T-helper 9 cell (primary cell): ENCODE measurements at places on chromosomes 16 and 17.

DNA sequence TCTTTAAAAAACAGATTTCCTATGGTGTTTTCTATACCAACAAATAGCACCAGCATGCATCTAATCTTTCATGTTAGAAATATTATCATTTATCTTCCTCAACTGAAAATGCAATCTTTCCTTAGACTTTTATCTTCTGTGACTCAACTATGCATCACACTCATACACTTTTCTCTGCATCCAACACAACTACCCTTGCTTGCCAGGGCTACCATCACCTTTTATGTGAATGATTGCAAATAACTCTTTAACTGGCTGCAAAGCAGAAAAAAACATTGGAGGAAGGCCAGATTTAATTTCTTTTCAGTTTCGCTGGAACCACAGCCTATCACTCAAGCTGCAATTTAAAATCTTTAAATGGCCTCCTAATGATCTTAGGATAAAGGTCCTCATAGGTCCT is 212.9 kb downstream of the CDH8 start:
- no peak for DNase-seq

- DNase-seq = no peak
These were observed 4.3 kb upstream of the MYH3 start for GRCh38 chr17:10661437-10661836.

- peak; percentile 73 for DNase-seq
These were observed 1.7 kb downstream of the HS3ST3B1 start for GRCh38 chr17:14302431-14303099.

GRCh38 chr17:12911239-12911638 is 106.6 kb downstream of the ELAC2 start:
- DNase-seq = no peak

GRCh38 chr17:78208486-78208885 is 5.6 kb upstream of the BIRC5 start:
- DNase-seq = no peak

DNA sequence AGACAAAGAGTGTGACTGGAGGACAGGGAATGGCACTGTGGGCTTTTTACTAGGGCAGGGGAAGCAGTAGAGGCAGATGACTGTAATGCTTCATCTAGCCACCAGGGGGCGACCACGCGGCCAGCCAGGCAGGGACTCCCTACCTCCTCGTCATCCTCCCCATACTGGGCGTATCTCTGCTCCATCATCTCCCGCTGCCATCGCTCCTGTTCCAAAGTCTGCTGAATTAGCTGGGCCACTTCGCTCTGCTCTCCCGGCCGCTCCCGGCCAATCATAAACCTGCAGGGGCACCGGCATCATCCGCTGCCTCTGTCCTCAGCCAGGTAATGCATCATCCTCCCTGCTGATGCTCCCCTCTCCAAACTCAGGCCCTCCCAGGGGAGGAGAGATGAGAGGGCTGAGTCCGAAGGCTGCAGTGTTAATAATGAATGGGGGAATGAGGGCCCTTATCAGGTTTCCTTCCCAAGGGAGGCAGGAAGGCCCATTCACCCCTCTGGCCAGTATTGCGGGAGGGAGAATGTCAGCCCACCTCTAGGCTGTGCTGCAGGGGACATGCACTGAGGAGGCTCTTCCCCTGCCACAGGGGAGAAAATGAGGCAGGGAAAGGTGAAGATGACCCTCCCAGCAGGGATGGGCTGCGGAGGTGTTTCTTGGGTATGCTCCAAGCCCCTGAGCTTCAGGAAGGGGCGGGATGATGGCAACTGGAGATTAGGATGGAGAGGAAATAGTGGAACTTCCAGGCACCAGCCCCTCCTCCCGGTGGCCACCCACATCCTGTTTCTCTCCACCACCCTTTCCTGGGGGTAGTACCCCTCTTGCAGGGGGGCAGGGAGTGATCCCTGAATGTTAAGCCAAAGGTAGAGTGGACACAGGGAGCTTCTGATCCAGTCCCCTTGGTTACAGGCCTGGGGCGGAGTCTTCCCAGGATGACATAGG is 10.3 kb upstream of the SAMD14 start:
- peak; percentile 79 for DNase-seq

GRCh38 chr17:32527146-32527545 is 40.4 kb downstream of the CDK5R1 start:
- no peak for DNase-seq

- DNase-seq = no peak
These were observed 699 bp upstream of the PVALEF start for GRCh38 chr17:81164371-81165245.

- DNase-seq = no peak
These were observed 20.5 kb downstream of the CDIP1 start for GRCh38 chr16:4517812-4518680.

DNA sequence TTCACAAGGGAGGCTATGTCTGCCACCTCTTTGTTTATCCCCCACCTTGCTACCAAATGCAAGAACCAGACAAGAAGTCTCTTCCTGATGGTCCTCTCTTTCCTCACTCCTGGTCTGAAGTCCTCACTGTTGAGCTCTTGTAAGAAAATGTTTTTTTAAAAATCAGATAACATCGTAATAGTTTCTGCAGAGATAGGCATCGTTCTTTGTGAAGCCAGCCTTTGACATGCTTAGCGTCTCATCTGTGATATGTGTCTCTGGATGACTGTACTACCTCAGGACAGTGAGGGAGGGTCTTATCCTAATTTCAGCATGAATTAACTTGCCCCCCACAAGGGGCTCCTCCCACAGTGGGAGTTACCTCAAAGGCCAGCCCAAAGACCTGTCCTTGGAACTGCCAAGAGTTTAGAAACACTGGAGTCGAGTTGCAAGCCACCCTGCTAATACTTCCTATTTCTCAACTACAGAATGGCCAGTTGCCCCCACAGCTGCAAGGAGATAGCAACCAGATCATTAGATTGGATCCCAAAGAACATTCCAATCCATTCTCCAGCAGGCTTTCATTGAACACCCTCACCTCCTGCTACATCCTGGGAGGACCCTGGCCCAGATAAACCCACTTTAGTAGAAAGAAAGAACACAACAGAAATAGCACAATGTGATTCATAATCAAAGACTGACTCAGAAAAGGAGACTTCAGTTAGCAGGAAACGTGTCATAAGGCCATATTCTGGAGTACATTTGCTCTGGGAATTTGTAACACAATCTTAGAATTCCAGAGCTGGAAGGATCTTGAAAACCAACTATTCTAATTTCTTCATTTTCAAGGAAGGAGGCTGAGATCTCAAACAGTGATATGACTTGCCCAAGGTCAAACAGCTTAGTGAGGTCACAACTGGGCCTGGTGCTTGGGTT is 151.0 kb downstream of the IRX3 start:
- no peak for DNase-seq

DNA sequence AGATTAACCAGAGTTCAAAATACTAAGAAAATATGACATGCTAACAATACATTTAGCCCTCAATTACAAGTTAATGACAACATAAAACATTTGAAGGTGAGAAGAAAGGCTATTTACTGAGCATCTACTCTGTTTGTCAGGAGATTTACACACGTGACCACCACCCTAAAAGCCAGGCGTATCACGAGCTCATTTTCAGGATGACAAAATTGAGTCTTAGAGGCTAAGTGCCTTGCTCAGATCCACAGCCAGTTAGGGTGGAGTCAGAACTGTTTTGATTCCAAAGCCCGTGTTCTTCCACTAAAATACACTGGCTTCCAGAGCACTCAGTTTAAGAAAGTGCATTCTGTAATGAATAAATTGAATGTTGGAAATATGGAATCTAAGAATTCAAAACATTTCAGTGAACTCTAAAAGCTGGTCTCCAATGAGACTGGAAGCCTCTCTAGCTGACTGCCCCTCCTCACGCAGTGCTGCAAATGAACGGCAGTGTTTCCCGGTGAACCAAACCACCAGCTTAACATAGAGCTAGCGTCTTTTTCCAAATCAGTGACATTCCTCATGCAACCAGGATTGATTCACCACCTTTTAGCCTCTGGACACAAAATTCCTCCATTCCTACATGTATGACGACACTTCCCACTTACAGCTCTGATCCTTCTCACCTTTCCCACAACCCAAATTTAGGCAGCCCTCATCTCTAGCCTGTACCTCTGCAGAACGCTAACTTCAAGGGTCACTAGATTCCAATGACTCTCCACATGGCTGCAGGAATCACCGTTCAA is 5.9 kb downstream of the ZDHHC7 start:
- no peak for DNase-seq

- no peak for DNase-seq
These were observed 85.4 kb downstream of the IRX3 start for GRCh38 chr16:54201200-54201599.

DNA sequence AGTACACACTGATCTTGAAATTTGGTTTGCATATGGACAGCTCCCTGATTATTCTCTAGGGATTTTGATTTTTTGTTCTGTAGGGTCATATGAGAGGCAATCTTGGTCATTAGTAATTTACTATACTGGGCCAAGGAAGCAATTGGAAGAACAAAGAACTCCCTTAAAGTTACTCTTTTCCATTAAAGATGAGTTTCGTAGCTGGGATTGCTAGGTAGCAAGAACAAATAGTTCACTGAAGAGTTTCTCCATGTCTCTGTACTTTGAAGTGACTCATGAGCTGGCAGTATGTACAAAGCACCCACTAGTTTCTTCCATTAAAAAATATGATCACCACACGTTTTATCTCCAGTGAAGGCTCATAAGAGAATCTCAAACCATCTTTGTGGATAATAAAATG is 6.2 kb upstream of the BCAS3 start:
- no peak for DNase-seq

DNA sequence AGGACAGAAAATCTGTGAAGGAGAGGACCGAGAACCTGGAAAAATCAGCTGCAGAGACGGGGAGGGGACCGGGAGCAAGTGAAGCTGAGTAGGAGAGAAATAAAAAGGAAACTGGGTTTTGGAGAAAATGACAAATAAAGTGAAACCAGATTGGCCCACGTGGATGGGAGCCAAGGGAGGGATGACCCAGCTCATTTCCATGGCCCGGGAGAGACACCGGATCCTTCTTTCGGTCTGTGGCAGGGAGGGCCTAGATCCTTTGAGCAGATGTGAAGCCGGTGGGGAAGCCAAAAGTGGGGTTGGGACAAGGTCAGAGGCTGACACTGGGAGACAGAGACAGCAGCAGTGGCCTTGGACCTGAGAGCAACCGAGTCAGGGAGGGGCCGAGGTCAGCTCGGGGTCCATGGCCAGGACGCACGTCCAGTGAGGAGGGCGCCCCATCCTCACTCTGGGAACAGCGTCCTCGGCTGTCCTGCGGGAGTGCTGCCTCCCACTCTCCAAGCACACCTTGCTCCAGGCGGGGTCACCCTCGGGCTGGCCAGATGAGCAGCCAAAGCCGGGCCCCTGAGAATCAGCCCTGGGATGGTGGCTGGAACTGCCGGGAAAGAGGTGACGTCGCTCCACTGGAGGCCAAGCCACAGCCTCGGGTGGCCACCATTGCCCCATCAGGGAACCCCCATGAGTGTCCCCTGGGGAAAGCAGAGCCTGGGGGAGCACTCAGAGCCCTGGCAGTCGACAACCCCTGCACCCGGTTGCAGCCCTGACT is 50.8 kb upstream of the CDR2 start:
- DNase-seq = no peak

GRCh38 chr16:8887952-8888560 is 5.9 kb downstream of the LITAFD start:
- no peak for DNase-seq

- no peak for DNase-seq
These were observed 129.9 kb upstream of the RBL2 start for GRCh38 chr16:53304334-53304733.

DNA sequence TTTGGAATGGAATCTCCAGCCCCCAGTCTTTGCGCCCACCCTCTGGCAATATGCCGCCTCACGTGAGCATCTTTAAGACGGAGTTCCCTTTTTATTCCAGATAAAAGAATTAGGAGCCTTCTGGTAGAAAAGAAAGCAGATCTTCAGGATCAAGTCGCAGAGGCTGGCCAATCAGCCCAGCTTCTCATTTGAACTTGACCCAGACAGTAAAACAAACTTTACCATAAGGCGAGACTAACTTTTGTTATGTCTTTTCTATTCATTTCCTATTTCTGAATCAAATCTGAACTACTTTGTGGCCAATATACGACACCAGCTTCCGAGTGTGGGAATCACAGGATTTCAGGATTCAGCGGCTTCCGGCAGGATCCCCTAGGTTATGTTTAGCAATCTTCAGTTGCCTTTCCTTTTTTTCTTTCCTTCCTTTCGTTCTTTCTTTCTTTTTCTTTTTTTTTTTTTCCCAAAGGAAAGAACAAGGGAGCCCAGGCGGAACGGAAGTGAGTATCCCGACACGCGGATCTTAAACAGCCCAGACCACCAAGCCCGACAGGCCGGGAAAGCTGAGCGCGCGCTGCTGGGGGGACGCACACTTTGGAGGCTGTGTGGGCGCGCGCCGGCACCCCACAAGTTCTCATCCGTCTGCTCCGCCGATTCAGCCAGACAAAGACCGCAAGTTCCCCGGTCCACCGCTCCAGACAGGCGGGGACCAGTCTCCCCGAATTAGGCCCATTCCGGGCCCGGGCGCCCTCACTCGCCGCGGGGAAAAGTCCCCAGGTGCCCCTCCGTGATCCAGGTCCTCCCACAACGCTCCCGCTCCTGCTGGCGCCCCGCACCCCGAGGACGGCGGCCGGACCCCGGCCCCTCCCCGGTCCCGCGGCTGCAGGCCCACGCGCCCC is 633 bp downstream of the TBC1D16 start:
- peak; percentile 50 for DNase-seq

DNA sequence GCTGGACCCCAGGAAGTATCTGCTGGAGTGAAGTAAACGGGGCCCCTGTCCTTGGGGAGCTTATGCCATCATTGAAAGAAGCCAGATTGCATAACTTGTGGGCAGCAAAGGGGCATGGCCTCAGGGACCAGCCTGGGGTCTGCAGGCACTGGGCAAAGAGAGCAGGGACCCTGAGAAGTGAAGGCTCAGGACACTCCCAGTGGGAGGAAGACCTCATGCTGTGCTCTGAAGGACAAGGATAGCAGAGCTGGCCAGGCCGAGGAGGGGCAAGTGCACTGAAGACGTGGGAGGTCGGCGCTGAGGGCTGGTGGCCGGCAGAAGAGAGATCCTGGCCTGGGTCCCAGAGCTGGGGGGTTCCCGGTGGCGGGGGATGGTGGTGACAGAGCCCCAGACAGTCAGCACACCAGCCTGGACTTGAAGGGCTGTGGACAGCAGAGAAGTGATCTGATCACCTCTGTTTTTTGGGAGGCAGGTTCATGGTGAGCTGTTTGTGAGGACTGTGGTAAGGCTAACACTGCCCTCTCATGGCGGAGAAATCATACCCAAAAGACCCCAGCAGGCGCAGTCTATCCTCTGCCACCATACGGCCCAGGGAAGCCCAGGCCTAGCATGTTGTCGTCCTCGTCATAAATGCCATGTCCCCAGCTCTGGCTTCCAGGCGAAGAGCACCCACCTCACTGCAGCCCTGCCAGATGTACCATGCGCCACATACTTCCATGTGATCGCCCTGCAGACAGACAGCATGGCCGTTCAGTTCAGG is 7.1 kb upstream of the CNP start:
- no peak for DNase-seq
